Aortic smooth muscle cell (primary cell): ENCODE measurements at places on chromosomes 16 and 17. TPM values are rescaled to one million over a fixed set of nuclear protein-coding genes. Genes with fewer than 3 reads are reported as not detected.

Gene MPO
- under 0.01 and 0.06 TPM in 2 replicates for total RNA-seq

Gene OTOP2
- total RNA-seq: not detected in 2 replicates

Gene CRYBA1
- total RNA-seq: not detected in 2 replicates

Gene KRTAP2-3
- not detected in 2 replicates for total RNA-seq

Gene NEUROD2
- total RNA-seq: not detected in 2 replicates
